ENCODE measurements at places on chromosomes 5 and 9. TPM values are rescaled to one million over a fixed set of nuclear protein-coding genes. Genes with fewer than 3 reads are reported as not detected.

DNA sequence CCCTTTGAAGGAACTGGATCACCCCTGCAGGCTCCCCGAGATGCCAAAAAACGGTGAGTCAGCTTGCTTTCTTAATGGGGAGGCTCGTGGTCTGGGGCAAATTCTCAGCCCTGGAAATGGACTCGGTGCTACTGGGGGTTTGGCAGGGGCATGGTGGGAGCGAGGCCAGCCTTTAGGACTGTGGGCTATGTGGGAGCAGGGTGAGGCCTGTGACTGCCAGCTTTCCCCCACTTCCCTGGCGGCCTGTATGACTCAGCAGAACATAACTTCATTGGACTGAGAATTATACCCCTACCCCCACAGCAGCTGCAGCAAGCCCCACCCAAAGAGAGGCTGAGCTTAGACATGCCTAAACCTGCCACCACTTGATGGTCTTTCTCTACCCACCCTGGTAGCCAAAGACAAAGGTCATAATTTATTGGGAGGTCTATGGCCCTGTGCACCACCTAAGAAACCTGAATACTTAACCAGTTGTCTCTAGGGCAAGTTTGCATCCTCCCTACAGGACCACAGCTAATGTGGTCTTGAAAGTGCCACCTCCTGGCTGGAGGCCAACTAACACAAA, 325.3 kb downstream of the TLE1 start:
- DNase-seq = no peak

GRCh38 chr9:12882430-12882829, 107.6 kb downstream of the LURAP1L start:
- no peak for DNase-seq

GRCh38 chr5:8954801-8955200, 591.1 kb downstream of the SEMA5A start:
- no peak for DNase-seq

DNA sequence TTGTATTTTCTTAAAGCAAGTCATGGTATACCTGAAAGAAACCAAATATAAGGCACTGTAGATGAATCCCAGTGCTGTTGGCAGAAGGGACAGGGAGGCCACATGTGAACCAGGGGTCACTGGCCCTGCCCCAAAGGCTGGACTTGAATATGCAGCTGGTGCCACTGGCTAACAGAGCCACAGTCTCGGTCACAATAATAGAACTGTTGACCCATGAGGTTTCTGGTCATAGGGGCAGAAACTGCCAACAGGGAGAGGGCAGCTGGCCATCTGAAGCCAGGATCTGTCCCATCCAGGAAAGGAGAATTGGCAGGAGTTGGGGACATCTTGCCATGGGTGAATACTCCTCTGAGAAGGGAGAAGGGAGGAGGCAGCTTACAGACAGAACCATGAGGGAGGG, 31.9 kb downstream of the PALM2AKAP2 start:
- DNase-seq = no peak

DNA sequence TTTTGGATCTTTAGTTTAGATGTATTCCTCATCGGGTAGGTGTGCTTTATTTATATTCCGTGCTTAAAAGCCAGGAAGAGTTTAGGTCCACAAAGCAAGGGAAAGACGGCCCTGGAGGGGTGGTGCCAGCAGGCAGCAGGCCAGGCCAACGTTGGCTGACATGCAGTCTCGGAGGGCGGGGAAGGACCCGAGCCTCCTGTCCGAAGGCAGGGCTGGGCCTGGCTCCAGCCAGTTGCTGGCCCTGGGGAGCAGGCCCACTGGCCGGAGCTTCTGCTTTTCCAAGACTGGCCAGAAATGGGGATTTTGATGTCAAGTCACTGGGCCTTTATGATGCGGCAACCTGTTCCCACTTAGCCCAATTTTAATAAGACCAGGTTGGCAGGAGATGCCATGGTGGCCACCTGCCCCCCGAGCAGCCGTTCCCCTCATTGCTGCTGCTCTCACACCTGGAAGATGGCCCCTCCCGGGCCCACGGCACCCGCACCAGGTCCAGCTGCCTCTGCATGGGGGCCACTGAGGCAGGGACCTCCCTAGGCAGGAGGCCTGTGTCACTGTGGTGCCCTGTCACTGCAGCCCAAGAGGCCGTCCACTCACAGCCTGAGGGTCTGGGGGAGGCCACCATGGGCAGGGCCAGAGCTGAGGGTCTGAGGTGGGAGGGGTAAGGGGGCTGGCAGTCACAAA, 23.2 kb downstream of the LPCAT1 start:
- no peak for DNase-seq

DNA sequence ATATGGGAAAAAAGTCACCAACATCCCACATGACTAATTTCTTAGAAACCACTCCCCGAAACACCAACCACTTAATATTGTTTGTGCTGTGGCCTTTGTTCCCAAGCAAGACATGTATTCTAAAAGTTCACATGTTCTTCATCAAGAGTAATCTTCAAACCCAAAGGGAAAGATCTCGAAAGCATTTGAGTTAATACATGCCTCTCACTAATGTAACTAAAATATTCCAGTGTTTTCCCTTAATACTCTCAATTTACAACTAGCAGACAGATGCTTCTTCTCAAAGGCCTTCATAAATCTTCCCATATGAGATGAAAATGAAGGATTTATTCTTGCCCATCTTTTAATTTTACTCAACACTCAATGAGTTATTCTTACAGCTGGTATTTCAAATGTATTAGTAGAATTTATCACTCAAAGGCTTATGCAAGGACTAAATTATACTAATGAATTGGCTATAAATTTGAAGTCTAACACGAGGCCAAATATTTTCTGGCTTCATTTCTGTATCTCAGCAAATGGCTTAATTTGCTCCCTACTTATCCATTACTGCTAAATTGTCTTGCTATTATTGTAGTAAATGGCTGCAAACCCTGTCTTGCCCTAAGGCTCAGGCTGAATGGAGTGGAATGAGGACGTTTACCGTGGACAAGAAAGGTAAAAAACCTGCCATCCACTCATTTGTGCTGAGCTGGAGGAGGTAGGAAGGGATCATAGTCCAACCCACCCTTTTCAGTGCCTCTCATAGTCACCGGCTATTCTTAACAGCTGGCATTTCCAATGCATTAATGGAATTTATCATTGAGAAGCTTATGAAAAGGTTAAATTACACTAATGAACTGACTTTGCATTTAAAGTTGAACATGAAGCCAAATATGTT, 474.4 kb downstream of the RASEF start:
- DNase-seq = no peak

DNA sequence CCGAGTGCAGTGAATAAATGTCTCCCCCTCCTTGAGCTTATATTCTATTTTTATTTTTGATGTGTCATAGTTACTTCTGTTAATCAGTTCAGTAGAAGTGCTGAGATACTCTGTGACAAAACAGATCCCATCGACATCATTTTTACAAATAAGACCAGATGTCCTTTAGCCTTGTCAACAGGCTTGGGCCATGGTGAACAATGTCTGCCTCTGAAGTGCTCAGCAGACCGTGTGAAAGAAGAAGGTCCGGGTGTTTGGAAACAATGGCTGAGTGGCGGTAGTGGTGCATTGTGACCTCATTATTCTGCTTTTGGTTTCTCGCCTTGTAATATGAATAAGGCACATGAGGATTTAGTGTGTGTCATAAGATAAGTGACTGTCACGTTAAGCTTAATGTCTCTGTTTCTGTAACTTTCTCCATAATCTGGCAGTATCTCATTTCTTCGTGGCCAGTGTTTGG, 71.2 kb downstream of the SYK start:
- no peak for DNase-seq

DNA sequence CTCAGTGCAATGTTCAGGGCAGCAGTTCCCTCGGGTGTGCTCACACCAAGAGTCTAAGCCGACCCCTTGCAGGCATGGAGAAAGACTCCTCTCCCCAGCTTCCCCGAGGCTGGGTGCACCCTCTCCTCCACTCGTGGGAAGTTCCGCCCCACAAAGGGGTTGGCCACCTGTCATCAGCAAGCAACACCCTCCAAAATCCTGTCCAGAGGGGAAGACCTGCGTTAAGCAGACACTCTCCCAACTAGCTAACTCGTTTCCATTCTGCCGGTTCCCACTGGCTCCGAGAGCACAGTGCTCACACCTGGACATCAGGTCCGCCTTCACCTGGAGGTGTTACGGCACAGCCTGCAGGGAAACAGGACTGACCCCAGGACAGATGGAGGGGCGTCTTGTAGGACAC, 117.9 kb upstream of the IRX4 start:
- DNase-seq = peak; percentile 0

DNA sequence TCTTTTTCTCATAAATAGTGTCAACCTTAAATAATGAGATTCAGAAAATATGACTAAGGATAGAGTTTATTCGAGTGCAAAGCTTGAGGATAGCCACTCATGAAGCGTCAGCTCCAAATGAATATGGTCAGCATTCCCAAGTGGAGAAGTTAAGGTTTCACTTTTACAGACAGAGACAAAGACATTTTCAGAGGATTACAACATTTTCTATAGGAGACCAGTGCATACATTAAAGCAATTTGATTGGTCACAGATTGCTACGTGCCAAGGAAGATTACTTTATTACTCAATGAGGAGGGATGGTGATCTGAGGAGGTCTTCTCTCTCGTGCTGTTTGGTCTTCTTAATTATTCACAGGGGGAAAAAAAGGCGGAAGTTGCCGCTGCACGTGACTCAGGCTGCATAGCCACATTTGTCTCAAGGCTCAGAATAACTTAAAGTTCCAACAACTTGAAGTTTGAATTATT, 60.1 kb upstream of the SPATA31C2 start:
- no peak for DNase-seq

Gene TPRN
- 3.4 TPM for total RNA-seq

Gene IPPK
- 18.0 TPM for total RNA-seq

Gene TMEM171
- total RNA-seq = not detected

Gene CYFIP2
- total RNA-seq = 125 TPM

Gene NDOR1
- 5.1 TPM for total RNA-seq

Measured in neural progenitor cell (in vitro differentiated cells).